Cerebellar cortex (tissue), 1 donor: ENCODE measurements at places on chromosomes 7 and 10.

GRCh38 chr10:127456122-127456521 lies 93.0 kb upstream of the NPS start:
- no peak for DNase-seq

GRCh38 chr7:50564640-50565558 lies at the start of gene DDC:
DDC (minus strand) TSS chr7:50565405; CDS start chr7:50544085, 21,320 bp downstream.
- DNase-seq = no peak

- DNase-seq = no peak
Observed at GRCh38 chr10:121959671-121960070, 15.3 kb downstream of the NSMCE4A start.

GRCh38 chr7:10577866-10578374 lies 395.8 kb upstream of the PHF14 start:
- DNase-seq = no peak

DNA sequence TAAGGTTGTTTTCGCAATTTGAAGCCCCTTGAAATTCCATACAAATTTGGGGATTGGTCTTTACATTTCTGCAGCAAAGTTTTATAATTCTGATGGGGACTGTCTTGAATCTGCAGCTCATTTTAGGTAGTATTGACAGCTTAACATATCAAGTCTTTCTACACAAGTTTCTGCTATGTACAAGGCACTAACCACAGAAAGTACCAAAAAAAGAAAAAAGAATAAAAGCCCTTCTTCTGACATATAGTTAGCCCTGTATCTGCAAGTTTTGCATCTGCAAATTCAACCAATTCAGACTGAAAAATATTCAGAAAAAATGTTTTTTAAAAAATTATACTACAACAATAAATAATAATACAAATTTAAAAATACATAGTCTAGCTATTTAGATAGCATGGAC lies 15.3 kb downstream of the POT1 start:
- DNase-seq = no peak

DNA sequence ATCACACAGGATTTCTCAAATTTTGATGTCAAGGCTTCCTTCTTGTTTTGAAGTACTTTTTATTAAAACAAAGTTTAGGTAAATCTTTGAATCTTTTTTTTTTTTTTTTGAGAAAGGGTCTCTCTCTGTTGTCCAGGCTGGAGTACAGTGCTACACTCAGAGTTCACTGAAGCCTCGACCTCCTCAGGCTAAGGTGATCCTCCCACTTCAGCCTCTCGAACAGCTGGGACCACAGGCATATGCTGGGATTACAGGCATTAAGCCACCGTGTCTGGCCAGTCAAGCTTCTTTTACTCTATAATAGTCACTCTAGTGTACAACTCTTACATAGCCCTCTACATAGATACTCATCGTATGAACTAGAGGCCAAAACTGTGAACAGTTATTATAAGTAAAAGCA lies 3.4 kb downstream of the RUFY2 start:
- no peak for DNase-seq

DNA sequence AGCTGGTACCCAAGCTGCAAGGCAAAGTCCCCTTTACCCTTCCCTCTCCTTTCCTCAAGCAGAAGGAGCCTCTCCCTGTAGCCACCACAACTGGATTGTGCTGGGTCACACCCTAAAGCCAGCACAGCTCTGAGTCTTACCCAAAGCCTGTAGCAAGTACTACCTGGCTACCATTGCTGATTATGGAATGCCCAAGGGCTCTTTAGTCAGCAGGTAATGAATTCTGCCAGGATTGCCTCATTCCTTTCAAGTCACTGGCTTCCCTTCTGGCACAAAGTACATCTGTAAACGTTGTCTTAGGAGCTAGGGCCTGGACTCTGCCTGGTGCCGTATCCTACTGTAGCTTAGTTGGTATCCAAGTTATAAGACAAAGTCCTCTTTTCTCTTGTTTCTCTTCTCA lies 52.0 kb downstream of the FAS start:
- no peak for DNase-seq

- no peak for DNase-seq
Observed at GRCh38 chr7:80187727-80188126, 53.1 kb downstream of the GNAI1 start.
